ENCODE measurements at places on chromosomes 7 and 10.

- DNase-seq: no peak
These were observed 191.9 kb upstream of the LYZL2 start for GRCh38 chr10:30821261-30821993.

- no peak for DNase-seq
These were observed 51.9 kb downstream of the IKZF1 start for GRCh38 chr7:50356212-50356944.

GRCh38 chr10:794382-794956 is 105.0 kb upstream of the DIP2C start:
- no peak for DNase-seq

- DNase-seq: no peak
These were observed 29.0 kb upstream of the SUN1 start for GRCh38 chr7:803243-803635.

DNA sequence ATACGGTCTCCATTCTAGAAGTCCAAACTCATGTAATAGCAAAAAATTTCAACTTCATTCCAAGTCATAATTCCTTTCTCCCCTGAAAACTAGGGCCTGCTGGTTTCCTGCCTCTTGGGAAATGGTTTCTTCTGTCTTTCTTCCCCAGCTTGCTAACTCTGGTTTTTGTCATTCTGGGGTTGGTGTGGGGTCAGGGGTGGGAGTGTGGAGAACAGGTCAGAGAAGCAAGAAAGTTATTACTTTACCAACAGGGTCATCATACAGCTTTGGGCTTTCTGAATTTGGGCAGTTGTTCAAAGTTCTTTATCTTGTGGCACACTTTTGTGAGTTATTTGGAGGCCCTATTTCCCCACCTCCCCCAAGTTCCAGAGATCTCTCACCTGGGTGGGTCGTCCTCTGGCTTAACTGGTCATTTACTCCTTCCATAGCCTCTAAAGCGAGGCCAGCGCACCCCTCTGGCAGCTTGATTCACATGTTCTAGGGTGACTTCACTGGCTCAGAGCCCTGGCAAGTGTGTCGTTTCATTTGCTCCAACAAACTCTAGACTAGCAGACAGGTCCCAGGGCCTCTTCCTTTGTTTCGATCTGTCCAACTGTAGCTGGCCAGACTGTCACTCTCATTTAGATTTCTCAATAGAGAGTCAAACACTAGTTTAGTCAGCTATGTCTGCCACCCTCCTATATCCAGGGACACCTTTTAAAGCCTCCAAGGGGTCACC is 161.2 kb downstream of the JCAD start:
- DNase-seq: no peak

GRCh38 chr7:2376351-2377154 is 21.9 kb downstream of the EIF3B start:
- DNase-seq: no peak

DNA sequence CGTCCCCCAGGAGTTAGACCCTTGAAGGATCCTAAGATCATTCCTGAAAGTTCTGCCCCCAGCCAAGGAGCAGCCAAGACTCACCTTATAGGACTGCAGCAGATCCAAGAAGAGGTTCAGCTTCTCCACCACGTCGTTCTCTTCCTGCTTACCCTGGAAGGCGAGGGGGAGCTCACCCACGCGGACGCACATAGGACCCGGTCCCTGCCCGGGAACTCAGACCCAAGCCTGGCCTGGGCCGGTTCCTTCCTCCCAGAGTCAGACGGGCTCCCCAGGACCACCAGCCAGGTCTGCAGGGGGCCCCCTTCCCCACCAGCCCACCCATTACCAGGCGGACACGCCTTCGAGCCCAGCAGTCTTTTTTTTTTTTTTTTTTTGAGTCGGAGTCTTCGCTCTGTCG is 15.6 kb downstream of the NUDT1 start:
- no peak for DNase-seq

- DNase-seq: no peak
These were observed 171.1 kb downstream of the FAM107B start for GRCh38 chr10:14603534-14604102.

GRCh38 chr10:100158044-100158805 is 27.6 kb downstream of the ERLIN1 start:
- DNase-seq: no peak

DNA sequence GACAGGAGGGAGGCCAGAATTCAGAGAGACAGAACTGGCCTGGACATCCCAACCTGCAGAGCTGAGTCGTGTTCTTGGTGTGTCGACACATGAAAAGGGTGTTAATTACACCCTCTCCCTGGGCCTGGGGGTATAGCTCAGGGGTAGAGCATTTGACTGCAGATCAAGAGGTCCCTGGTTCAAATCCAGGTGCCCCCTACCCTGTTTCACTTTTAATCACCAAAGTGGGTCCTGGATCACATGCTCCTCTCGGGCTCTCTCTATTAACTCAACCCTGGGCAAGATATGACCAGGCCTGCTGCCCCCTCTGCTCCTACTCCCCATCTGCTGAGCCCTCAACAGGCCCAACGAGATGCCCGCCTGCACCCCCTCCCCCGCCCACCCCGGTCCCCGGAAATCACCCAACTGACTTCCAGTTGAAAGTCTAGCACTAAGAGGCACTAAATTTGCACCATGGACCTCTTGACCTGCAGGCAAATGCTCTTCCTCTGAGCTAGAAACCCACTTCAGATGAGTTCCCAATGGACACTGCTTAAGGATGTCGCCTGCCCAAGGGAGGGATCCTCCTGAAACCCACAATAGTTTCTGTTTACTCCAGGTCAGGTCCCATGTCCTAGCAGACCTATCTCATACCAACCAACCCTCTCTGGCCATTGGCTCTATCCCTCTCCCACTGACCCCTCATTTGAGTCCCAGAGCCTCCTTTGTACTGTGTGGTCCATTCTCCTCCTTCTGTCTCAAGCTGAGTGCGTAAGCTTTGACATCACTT is 137.6 kb downstream of the ZNF467 start:
- no peak for DNase-seq

DNA sequence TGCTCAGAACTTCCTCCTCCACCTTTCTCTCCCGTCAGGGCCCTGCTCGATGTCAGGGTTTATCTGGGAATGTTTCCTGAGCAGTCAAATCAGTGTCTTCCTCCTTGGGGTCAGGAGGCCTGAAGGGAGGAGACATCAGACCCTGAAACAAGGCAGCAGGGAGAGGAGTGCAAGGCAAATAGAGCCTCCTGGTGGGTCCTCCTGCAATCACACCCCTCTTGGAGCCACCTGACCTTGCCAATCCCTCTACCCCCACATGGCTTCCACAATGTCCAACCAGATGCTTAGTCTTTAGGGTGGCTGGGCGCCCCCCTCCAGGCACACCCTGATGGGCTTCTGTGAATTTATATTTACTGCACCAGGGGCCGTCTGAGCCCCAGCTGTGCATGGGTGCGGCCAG is 12.2 kb downstream of the GPR26 start:
- DNase-seq: no peak

DNA sequence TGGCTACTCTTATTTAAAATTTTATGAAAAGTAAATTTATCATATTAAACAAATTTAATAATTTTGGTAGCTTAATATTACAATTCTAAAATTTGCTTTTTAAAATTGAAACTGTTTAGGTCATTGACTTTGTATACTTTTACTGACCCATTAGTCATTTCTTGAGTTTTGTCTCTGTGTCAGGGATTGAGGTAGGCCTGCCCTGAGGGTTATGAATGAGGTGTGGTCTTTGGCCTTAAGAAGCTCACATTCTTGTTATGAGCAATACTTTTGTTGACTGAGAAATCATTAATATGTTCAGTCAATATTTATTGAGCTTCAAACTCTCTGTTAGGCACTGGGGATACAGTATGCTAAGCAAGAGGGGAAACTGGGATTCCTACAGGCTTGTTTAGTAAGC is 47.0 kb upstream of the RPA3 start:
- no peak for DNase-seq

DNA sequence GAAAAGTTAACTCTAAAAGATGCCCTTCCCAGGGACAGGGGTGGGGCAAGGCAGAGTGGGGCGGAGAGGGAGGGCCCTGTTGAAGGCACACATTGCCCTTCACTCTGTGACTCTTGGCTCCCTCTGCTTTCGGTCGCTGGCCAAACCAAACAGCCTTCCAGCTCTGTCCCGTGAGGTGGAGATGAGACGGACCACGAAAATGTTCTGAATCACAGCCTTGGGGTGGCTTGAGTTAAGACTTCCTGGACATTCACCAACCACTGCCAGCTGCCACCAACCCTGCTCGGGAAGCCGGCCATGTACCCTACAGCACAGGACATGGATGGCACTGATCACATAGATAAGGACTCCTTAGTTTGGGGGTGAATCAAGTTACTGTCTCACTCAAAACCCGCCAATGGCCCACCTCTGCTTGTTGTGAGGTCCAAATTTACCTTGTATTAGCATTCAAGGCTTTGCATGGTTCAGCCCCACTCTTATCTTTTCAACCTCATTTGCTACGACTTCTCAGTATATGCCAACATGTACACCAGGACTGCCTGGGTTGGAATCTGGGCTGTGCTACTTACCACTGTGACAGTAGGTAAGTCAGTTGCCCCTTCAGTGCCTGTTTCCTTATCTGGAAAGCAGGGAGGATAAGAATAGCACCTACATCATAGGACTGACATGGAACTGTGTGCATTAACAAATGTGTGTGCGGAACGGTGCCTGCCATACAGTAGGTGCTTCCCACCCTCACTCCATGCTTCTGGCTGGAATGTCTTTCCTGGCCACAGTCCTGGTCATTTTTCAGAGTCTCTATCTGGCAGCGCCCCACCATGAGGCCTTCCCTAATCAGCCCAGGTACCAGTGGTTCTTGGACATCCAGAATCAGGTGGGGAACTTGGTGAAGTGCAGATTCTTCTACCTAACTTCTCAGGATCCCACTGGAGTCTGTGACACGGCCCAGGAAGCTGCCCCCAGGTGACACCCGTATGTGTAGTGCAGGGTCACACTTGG is 28.0 kb downstream of the ITPRIP start:
- no peak for DNase-seq

DNA sequence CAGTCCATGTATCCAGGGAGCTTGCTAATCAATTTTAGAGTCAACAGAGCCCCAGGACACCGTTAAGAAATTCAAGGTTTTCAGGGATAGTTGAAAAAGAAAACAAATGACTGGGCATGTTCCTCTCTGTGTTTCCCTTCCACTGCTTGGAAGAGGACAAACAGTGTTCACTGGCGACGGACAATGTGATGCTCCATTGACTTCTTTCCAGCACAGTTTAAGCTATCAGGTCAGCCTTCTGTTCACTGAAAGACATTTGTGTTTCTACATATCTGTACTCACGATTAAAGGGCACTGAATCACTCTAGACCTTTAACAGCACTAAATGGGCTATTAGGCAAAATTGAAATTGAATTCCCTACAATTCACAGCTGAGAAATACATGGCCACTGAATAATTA is 123.6 kb downstream of the RNLS start:
- DNase-seq: no peak

GRCh38 chr10:3220853-3221252 is 48.3 kb upstream of the PITRM1 start:
- no peak for DNase-seq

GRCh38 chr10:123786896-123787295 is 104.7 kb downstream of the CPXM2 start:
- no peak for DNase-seq

DNA sequence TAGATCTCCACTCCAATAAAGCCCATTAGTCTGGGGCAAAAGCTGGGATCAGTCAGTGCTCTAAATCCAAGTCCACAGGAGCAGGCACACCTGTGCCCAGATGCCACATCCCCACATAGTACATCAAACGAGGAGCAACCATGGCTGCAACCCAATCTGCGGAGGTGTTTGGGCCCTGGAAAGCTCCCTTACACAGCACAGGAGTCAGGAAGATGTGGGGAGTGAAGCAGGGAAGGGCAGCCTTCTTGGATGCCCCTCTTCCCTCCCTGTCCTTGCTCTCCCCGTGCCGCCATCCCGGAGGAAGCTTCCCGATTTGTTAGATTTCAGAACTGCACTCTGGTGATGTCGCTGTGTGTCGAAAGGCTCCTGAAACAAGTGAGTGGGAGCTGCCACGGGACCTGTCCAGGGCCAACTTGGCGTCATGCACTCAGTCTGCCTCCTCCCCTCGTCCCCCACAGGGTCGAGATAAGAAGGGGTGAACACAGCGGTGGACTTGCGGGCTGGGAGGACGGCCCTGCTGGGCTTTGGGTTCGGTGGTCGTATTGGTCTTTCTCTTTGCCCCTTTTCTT is 230.6 kb upstream of the GRB10 start:
- no peak for DNase-seq

GRCh38 chr10:97406064-97406463 is 4.9 kb upstream of the RRP12 start:
- DNase-seq: no peak

DNA sequence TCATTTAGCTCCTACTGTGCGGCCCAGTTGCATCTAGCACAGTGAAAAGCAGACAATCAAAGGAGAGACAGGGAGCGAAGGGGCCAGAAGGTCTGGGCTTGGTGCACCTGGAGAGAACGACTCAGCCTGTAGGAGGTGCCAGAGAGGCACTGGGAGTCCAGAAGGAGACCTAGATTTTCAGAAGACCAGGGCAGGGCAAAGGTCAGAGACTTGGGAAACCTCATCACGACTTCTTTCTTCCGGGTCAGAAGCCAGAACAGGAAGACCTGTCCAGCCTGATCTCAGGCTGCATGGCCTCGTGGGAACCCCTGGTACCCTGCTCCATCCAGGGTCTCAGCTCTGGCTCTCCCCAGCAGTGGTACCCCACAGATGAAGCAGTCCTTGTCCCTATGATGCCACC is 5.2 kb downstream of the AGAP3 start:
- no peak for DNase-seq

GRCh38 chr10:95214793-95215192 is 20.8 kb downstream of the ACSM6 start:
- no peak for DNase-seq

DNA sequence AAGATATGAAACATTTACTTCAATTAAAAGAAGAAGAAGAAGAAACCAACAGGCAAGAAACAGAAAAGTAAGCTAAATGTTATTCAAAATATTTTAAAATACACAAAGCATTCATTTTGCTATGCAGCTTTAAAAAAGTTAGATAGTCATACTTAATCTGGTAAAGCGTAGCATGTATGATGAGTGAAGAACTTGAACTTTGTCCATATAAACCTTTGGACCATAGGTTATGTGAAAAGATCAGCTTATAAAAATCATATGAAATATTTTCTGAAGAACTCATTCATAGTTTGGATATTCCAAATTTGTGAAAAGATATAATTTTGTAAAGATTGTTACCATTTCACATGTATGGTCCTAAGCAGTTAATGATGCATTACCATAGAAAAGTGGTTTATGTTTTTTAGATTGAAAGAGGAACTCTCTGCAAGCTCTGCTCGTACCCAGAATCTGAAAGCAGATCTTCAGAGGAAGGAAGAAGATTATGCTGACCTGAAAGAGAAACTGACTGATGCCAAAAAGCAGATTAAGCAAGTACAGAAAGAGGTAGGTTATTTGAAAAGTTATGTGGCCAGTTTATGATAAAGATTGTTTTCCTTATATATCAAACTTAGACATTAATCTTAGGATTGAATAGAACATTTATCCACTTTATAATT is 37.3 kb downstream of the KIF20B start:
- DNase-seq: no peak

All from stimulated activated CD4-positive, alpha-beta T cell treated with anti-CD3 and anti-CD28 coated beads, Interleukin-1b, Interleukin-23, amount 100 ng/mL, for 1 hour (primary cell).